ENCODE measurements at places on chromosomes 6 and 20.

DNA sequence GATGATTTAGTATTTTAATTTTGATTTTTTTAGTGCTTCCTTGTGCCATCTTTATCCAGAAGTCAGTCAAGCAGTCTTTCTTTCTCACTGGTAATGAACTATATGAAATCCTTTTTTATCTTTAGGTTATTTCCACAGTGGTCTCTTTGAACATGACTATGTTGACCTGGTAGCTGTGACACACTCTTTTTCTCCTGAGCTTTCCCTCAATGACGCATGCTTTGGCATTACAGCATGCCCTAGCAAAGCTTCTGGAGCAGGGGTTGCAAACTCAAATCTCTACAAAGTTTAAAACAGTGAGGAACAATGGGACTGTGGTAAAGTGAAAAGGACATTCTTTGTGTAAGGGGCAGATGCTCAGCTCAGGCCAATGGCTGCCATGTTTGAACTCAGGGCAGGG, 4.5 kb upstream of the PLAGL1 start:
- DNase-seq, result no peak

- DNase-seq, result no peak
These were observed 81.4 kb downstream of the CD164 start for GRCh38 chr6:109300874-109301273.

DNA sequence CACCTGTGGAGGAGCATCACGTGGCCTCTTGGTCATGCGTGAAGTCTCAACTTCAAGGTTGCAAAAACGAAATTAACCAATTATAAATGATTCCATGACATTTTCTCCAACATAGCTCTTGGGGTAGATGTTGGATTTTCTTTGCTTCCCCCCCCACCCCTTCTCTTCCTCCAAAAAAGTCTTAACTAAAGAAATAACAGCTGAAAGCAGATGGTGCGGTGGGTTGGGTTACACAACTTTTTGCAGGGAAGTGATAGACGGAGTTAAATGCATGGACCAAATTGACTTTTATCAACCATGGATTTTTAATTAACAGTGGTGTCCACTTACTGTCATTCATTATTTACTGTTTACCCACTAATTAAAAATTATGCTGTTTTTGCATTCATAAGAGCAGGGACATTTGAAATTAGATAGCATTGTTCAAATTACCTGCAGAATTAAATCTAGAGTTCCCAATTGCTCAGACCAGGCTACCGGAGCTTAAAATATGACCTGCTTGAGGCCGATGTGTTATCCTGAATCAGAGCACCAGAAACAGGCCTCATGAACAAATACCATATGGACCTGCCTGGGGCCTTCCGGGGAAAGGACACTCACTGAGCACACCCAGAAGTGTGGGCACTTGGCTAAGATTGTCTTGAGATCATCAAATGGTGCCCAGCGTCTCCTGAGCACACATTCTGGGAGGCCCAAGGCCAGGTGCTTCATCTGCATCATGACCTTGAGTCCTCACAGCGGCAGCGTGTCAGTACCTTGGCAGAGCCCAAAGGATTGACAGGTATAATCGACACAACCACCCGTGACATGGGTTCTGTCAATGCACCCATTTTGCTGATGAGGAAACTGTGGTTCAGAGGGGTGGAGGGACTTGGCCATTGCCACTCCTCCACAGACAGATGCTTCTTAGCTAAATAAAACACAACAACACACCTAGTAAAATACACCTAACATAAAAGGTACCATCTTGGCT, 41.5 kb downstream of the APCDD1L start:
- DNase-seq, result no peak

- DNase-seq, result no peak
These were observed 305.4 kb downstream of the TAF4 start for GRCh38 chr20:61760321-61760720.

GRCh38 chr6:129996387-129996786, 22.0 kb upstream of the L3MBTL3 start:
- DNase-seq, result no peak

GRCh38 chr6:2839982-2840748, 1.5 kb downstream of the SERPINB1 start:
- DNase-seq, result no peak

DNA sequence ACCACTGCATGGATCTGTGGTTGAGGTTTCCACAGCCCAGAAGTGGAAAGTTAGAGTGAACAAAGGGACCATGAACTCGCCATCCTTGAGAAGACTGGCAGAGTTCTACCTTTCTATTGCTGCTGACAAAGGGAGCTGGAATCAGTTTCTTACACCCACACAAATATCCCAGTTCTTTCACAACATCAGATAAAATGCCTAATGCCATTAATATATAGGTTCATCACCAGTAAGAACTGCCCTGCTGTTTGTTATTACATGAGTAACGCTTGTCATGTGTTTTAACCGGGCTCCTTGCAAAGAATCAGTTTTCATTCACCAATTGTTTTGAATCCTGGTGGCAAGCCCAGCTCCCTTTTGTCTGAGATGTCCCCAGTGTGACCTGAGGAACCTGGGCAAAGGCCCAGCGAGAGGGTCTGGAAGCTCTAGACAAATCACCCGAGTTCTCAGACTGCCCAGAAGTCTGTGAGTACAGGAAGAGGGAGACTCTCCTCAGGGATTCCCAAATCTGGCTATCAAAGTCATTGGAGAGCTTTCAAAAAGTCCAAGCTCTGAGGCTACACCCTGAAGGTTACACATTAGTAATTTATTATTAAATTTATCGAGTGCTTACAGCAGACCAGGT, 7.5 kb upstream of the CD164 start:
- DNase-seq, result no peak

- DNase-seq, result no peak
These were observed 19.9 kb upstream of the FAM50B start for GRCh38 chr6:3829285-3829684.

- DNase-seq, result no peak
These were observed 569.2 kb downstream of the QKI start for GRCh38 chr6:163983679-163984078.

DNA sequence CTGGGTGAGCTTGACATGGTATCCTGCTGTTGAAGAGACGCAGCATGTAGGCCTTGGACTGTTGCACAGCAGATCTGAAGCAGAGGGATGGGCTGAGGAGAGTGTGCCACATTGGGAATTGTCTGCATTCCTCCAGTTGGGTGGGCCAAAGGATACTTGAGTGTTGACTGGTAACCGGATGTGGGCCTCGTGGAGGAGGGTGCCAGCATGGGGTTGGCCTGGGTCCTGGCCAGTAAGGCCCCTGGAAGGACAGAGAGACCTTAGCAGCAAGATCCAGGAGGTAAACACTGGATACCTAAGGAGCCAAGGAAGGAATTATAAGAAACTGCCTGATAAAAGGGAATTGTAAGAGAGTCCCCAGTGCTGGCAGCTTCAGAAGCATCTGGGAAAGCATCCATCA, 76.9 kb downstream of the FIG4 start:
- DNase-seq, result no peak

- no peak for DNase-seq
These were observed 16.1 kb upstream of the LAMP5 start for GRCh38 chr20:9498322-9498721.

GRCh38 chr6:85464722-85465150, 14.9 kb downstream of the NT5E start:
- DNase-seq, result no peak

- no peak for DNase-seq
These were observed 130.1 kb upstream of the DST start for GRCh38 chr6:56772737-56773184.

GRCh38 chr6:73207221-73207837, 18.0 kb downstream of the KHDC1L start:
- no peak for DNase-seq

DNA sequence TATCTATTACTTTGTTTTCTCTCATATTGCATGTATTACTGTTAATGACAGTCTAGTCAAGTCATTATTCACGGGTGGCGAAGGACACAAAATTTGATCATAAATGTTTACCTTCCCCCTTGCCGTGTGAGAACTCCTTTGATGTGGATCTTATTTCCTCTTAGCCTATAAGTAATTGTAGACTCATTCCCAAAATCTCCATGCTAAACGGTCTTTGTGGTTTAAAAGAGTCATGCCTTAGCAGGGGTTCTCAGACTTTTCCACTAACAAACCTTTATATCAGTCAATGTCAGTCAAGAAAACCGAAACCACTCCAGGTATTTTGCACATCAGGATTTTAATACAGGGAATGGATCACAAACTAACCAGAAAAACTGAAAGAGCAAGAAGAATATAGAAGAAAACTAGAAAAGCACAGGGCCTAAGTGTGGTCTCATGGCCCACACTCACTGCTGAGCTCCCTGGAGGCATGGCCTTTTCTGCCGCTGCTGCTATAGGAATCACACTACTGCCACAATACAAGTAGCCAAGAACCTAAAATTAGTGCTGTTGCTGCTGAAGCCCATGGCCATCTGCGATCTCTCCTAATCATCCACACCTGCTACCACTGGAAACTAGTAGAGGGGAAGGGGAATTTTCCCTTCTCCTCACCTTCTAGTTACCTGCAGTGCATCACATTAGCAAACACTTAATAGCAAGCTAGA, 186.0 kb upstream of the POU3F2 start:
- DNase-seq, result no peak

DNA sequence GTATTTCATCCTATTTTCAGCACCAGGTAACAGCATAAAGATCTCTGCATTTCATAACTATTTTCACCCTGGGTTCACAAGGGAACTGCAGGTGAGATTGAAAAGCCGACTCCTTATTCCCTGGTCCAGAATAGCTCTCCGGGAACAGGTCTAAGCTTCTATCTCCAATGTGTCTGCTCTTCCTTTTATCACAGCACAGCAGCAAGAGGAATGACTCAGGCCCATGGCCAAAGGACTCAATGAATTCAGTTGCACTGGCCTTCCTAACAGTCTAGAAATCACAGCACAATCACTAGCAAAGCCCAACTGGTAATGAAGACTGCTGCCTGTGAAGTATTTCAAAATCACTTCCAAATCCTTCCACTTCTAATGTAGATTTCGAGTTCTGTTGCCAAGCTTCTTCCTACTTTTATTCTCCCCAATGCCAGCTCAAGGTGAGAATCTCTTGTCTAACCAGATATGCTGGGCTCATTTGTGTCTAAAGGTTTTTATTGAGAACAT, 30.7 kb downstream of the HMGN3 start:
- DNase-seq, result no peak

DNA sequence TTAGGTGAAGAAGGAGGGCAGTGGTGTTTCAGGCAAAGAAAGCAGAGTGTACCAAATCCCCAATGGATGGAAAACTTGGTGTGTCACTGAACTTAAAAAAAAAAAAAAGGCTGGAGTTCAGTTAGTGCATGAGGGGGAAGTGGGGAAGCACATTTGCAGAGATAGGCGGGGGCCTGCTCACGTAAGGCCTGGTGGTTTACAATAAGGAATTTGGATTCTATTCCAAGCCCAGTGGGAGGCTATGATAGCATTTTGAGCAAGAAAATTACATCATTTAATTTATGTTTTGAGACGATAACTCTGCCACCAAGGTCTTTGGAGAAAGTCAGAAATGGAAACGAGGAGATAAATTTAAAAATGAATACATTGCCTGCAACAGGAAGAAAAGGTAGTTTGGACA, 225.5 kb downstream of the EYA4 start:
- no peak for DNase-seq

GRCh38 chr6:98627129-98627775, 207.1 kb upstream of the POU3F2 start:
- DNase-seq, result no peak

- DNase-seq, result no peak
These were observed 4.5 kb upstream of the CD109 start for GRCh38 chr6:73691512-73691911.

DNA sequence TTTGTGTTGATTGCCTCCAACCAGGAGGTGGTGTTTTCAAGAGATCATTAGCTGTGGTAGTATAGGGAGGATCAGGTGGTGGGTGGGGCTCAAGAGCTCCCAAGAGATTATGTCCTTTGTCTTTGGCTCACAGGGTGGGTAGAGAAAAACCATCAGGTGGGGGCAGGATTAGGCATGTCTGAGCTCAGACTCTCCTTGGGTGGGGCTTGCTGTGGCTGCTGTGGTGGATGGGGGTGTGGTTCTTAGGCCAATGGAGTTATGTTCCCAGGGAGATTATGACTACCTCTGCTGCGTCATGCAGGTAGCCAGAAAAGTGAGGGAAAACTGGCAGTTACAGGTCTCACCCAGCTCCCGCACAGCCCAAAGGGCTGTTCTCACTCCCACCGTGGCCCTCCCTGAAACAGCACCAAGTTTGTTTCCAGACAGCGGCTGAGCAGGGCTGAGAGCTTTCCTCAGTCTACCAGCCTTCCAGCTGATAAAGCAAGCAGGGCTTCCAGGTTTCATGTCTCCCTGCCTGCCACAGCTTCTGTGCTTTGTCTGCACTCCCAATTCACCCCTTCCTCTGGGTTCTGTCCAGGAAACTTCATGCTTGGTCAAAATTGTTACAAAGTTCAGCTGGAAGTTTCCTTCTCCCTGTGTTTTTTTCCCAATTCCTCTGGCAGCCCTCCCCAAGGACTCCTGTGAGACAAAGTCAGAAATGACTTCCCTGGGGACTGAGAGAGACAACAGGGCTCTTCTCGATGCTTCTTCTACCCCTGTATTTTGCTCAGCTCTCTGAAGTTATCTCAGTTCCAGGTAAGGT, 481.1 kb upstream of the MAN1A1 start:
- DNase-seq, result no peak

- DNase-seq, result peak; percentile 17
These were observed at the start of gene PLEKHG1 for GRCh38 chr6:150599199-150600009. Gene PLEKHG1 (plus strand): TSS chr6:150599885. CDS start chr6:150733682, 133,797 bp downstream.

DNA sequence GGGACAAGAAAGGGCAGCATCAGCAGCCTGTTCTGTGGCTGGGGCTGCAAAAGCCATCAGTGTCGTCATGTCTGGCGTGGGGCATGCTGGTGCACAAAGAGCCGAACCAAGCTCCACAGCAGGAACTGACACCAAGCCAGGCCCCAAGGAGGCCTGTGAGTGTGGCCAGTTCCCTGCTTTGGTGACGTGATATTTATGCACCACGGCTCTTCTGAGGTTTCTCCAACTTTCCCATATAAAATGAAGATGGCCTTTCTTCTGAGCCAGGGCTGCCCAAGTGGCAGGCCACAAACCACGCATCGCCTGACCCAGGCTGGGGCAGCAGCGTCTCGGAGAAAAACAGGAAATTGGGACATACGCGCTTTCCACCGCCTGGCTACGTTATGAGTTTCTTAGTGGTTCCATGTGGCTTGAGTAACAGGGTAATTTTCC, 109.9 kb downstream of the RIN2 start:
- DNase-seq, result no peak

- DNase-seq, result no peak
These were observed 367.6 kb downstream of the TENT5A start for GRCh38 chr6:81384921-81385320.

DNA sequence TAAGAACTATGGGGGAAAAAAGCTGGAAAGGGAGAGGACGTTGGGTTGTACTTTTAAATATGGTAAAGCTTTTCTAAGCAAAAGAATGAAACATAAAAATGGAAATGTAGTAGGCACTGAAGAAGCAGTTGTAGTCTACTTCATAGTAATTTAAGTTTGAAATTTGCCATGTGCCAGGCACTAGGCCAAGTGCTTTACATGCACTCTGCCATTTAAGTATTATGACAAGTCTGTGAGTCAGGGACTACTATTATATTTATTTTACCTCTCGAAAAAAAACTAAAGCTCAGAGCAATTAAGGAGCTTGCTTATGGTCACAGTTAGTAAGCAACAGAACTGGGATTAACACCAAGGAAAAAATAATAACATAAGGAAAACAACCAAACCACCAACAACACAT, 257.8 kb downstream of the GMDS start:
- DNase-seq, result no peak
